ENCODE measurements at places on chromosomes 4 and X.
A peak's percentile ranks its signal among the peaks of the same experiment; 100 is the strongest.

DNA sequence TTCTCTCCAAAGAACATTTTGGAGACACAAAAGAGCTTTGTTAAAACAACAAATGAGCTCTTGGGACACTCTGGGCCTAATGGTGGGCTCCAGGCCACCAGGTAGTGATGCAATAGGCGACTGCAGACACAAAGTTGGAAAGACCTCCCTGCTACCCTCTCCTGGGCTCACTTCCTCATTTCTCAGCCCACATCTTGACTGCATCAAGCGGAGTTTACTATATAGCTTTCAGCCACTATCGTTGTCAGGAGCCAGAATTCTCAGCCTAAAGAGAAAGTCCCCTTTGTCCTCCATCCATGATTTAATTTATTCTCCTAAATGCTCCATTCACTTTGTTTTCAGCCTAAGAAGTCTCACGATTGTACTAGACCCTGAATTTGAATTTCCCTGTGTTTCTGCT lies 114.9 kb downstream of the EFHC2 start:
- DNase-seq = no peak

- DNase-seq = no peak
These were observed 380.8 kb downstream of the ANKRD50 start for GRCh38 chr4:124331781-124332180.

DNA sequence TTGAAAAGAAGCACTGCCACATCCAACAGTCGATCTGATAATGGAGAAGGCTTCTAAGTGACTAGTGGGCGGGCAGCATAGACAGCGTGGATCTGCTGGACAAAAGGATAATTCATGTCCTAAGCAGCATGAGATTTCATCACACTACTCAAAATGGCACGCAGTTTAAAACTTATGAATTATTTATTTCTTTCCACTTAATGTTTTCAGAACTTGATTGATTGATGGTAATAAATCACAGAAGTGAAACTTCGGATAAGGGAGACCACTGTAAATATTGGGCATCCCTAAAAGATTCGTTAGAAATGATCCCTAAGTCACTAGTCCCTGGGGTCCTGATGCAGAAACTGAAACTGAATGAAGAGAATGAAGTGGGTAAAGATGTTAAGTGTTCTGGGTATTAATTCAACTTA lies 93.0 kb upstream of the ANK2 start:
- no peak for DNase-seq

DNA sequence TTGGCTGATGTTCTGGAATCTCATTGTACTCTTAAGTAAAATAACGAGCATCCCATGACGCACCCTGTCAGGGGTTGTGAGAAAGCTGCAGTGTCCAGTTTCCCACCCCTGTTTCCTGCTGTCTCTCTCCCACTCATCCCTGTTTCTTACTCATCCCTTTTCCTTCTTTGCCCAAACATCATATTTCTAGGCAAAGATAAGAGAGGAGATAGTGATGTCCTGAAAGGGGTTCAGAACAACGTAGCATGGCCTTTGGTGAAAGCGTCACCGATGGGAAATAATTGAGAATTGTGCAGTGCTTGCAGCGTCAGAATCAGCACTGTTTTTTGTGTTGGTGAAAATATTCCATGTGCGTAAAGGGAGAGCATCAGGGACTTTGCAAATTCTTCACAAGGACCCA lies 23.5 kb upstream of the TMEM165 start:
- DNase-seq = no peak

- no peak for DNase-seq
These were observed 71.1 kb downstream of the MID1 start for GRCh38 chrX:10549280-10549679.

DNA sequence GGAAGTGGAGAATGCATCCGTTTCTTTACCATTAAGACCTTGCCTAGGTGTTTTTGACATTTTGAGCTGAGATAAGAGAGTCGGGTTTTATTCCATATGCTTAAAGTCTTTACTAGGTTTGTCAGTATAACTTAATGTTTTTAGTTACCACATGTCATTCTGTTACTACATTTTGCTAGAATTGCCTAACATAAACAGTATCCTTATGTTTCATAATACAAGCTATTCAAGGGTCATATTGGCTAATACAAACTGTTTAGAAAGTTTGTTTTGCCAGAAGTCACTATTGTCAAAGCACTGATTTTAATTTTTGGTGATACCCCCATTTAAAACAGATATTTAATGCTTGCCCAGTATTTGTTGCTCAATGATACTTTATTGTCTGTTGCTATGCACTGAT lies 427.7 kb upstream of the MAGEB2 start:
- DNase-seq = no peak

- no peak for DNase-seq
These were observed 130.7 kb downstream of the TSPAN5 start for GRCh38 chr4:98527534-98528269.

DNA sequence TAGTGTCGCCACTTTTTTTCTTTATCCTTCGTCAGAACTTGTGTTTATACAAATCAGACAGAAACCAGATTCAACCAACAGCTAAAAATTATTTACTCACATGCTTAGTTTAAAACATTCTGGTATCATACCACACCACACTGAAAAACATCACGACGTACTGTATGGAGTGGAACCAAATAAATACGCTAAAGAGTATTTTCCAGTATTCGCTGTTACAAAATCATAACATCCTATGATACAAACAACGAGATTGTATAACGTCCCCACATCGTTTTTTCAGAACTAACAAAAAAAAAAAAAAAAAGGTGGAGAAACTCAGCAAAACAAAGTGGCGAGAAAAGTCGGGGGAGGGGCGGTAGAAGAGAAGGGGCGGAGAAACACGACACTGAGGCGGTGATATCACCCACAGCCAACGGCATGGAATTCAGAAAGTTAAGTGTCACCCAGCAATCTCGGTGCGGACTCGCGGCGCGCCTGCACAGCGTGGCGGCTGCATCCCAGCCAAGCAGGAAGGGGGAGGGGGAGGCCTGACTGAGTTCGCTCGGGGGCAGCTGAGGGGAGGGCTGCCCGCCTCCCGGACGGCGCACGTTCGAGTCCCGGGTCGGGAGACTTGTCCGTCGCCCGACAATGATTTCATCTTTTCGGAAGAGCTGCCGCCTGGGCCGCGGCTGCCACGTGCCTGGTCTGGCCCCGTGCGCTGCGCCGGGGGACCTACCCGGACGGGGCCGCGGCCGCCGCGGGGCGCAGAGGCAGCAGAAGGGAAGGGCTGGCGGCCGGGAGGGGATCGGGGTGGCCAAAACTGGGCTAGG lies 920 bp downstream of the SETD7 start:
- peak; percentile 59 for DNase-seq

- DNase-seq = no peak
These were observed 52.2 kb downstream of the NALF2 start for GRCh38 chrX:69556060-69557011.
